Activated CD4-positive, alpha-beta T cell treated with anti-CD3 and anti-CD28 coated beads, Interleukin-2, Interleukin-6, amounts not matched to agents 100 ng/mL and 50 ng/mL, durations not matched to agents 16 hours and 8 hours (primary cell): ENCODE measurements at places on chromosomes 3 and 15.

- DNase-seq: no peak
Measured at GRCh38 chr3:150080058-150080730, 109.5 kb upstream of the PFN2 start.

DNA sequence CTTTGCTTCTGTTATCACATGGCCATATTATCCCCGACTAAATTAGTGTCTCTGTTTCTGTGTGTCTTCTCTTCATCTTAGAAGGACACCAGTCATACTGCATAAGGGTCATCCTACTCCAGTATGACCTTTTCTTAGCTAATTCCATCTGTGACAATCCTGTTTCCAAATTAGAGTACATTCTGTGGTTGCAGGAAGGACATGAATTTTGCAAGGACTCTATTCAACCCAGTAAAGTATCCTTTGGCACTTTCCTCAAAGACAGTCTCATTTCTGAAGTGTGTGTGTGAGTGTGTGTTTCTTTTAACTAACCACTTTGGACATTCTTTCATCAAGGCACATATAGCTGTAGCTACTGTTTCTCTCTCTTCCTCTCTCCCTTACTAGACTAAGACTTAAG, 15.2 kb upstream of the MME start:
- DNase-seq: no peak

- DNase-seq: no peak
Measured at GRCh38 chr3:60000311-60001105, 950.7 kb upstream of the CFAP20DC start.

DNA sequence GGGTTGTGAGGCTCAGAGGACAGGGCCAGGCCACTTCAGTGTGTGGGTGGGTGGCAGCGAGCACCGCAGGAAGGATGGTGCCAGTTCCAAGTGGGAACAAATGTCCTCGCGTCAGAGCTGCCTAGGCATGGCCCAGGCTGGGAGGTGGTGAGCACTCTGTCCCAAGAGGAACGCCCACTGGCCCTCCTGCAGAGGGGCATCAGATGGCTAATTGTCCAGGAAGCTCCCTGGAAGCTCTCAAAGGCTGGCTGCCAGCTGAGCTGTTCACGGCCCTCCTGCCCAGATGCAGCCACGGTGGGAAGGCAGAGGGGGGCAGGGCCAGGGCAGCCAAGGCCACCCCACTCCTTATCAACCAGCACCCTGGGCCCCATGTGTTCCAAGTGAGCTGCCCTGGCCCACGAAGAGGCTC, 55.2 kb downstream of the IQSEC1 start:
- no peak for DNase-seq

DNA sequence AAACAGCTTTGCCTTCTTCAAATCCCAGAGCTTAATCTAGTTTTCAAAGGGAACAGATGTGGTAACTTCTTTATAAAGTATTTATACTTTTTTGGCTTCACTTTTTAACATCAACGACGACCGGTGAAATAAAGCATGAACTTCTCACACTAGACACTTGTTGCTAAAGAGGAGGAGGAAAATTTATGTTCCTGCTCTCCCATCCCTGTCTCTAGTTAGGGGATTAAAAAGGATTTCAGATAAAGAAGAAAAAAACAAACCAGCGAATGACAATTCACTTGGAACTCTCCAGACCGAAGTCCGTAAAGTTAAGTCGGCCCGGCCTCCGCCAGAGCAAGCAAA, 672 bp downstream of the NEDD4 start:
- no peak for DNase-seq

DNA sequence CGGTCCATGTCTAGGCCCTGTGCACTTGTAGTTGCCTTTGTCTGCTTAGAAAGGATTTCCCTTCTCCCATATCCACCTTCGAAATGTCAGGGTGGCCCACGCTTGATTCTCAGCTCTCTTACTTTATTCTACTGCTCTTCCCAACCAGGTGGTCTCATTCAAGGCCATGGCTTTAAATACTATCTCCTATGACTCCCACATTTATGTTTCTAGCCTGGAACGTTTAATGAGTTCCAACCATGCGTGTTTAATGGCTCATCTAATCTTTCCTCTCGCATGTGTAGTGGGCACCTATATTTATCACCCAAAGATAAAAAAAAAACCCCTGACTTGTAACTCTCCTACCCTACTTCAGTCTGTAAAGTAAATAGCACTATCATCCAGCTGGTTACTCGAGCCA, 727.2 kb upstream of the CFAP20DC start:
- no peak for DNase-seq

DNA sequence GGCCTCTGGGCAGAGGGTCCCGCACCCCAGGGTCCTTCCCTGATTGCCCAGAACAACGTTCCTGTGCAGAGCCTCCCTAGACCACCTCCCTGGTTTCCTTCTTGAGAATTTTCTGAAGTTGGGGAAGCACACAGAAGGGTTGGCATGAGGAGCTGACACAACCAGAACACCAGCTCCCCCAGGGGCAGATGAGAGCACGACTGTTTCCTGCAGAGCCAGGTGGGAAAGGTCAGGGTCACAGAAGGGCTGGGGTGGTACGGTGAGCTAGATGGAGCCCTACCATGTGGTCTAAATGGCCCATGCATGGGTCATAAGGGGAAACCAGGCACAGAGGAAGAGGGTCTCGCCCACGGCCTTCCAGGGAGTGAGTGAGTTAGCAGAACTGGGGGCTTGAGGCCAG, 10.4 kb downstream of the PPCDC start:
- DNase-seq: no peak

- no peak for DNase-seq
Measured at GRCh38 chr3:159770998-159771397, 217.6 kb upstream of the IL12A start.

- no peak for DNase-seq
Measured at GRCh38 chr3:87468235-87468634, 191.9 kb upstream of the POU1F1 start.
